ENCODE measurements at places on chromosomes 2 and 18.

DNA sequence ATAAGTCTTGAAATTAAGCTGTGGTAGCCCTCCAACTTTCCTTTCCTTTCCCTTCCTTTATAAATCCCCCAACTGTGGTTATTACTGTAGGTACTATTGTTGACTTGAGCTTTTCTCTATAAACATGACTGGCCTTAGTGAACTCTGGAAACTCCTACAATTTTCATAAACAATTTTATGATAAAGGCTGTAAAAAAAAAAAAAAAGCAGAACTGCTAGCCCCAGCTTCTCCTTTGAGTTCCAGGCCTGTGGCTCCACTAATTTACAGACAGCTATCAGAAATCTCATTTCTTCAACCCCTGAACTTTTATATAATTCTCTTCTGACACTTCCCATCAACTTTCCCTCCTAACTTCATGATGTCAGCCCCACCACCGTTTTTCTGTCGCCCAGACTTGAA is 174.3 kb downstream of the IKZF2 start:
- DNase-seq = no peak

- no peak for DNase-seq
Measured at GRCh38 chr2:108637304-108637669, 82.0 kb upstream of the RANBP2 start.

DNA sequence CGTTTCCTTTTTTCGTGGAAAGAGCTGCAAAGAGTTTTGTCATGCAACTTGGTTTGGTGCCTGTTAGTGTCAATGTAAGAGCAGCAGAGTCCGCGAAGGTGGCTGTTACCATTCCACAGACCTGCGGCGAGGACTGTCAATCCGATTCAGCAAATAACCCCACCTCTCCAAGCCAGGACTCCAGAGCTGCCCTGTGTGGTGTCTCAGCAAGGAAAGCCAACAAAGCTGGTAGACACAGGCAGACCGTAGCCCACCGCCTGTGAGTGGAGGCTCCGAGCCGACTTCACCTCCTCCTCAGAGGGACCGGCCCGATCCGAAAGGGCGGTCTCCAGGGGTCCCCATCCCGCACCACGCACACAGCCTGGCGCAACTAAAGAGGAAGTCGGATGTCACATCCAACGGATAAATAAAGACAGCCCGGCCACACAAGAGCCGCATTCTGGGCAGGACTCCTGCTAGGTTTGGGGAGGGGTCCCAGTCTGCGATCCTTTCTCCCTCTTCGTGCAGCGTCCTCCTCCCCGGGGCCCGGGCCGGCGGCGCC is 819 bp downstream of the ANKRD44 start:
- DNase-seq = no peak

DNA sequence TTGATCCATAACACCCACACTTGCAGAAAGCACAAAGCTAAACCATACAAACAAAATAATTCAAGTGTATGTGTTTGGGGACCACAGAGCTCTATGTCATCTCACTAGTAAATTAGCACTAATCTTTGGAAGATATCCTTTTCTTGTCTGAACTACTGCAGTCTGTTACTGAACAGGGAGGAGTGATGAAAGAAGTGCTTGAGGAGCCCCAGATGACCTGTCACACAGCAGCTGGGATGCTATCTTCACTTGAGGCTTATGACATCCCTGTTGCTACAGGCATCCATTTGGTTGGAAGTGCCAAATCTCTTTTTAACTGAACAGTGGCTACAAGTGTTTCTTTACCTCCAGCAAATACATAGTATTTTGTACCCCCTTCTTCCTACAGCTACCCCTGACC is 386.3 kb upstream of the CHAC2 start:
- DNase-seq = no peak

- no peak for DNase-seq
Measured at GRCh38 chr2:69517410-69517809, 80.2 kb upstream of the NFU1 start.

- DNase-seq = no peak
Measured at GRCh38 chr2:178915423-178916173, 108.4 kb upstream of the TTN start.

DNA sequence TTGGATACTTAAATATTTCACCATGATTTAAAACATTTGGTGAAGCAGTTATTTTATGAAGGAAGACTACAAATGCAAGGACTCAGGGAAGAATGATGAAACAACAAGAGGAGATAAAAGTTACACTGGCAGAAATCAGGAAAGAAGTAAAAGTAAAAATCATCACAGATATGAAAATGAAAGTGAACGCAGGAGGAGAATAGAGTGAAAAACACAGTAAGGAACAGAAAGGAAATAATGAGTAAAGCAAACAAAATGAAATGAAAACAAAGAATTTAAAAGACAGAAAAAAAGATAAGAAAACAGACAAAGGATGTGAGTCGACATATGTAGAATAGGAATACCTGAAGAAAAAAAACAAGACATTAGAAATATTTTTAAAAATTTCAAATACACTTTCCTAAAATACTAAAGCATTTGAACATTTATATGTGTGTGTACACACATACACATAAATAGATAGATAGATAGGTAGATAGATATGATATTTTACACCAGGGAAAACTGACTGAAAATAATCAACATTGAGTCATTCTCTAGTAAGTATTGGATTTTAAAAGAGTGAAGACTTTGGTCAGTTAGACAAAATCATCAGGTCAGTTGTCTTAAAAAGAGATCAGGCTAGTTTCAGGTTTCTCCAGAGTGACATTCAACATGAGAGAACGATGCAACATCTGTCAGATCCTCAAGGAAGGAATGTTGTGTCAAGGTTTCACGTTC is 12.1 kb upstream of the KDSR start:
- DNase-seq = no peak

DNA sequence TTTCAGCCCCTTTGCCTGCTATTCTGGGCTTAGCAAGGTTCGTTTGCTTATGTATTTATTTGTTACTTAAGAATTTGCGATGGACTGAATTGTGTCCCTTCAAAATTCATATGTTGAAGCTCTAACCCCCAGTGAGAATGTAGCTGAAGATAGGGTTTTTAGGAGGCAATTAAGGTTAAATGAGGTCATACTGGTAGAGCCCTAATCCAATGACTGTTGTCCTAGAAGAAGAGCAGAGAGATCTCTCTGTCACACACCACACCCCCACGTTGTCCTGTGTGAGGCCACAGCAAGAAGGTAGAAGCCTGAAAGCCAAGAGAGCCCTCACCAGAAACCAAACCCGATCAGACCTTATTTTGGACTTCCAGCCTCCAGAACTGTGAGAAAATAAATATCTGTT is 66.7 kb downstream of the KIAA1328 start:
- no peak for DNase-seq

- no peak for DNase-seq
Measured at GRCh38 chr2:208280933-208281332, 14.9 kb downstream of the PIKFYVE start.

GRCh38 chr2:9298583-9298982 is 92.0 kb downstream of the ASAP2 start:
- DNase-seq = no peak

DNA sequence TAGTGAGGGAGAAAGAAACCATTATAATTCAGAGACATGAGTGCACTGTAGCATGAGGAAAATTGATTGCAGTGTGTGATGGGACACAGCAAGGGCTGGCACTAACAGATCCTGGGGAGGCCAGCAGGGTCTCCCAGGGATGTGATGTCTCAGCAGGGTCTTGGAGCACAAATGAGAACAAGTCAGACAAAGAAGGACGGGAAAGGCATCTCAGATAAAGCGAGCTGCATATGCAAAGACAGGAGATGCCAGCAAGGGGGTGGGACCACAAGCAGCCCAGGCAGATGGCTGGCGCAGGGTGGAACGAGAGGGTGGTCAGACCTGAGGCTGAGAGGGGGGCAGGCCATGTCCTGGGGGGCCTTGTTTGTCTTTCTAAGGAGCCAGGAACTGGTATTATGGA is 102.6 kb upstream of the DLX2 start:
- no peak for DNase-seq

- DNase-seq = no peak
Measured at GRCh38 chr2:177171418-177171865, 41.2 kb upstream of the HNRNPA3 start.

- no peak for DNase-seq
Measured at GRCh38 chr2:233217892-233218377, 33.5 kb upstream of the ATG16L1 start.

DNA sequence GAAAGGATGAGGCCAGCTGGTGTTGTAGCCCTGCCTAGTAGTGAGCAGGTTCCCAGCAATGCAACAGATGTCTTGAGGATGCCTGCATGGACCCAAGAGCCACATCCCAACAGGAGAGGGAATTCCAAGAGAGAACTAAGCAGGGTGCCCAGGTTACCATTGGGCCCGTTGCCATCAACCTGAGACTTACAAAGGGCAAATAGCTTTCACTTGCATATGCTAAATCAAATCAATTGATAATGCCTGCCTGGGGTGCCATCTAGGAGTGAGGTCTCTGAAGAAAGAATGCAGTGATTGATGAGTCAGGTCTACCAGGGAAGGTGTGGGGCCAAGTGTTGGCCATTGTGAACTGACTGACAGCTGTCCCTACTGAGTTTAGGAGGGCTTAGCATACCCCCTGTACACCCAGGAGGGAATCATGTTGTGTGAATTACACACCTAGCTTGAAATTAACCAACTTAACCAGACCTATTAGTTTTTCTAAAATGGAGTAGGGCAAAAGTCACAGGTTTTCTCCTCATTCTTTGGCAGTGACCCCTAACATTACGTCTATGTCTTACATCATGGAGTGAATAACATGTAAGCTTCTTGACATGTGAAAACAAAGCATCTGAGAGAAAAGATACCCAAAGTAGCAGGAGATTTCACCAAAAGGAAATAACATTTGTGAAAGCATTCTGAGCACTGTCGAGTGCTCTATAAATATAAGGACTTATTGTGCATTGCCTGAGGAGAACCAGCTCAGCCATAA is 32.3 kb downstream of the FHOD3 start:
- no peak for DNase-seq

GRCh38 chr2:16400127-16400623 is 265.5 kb downstream of the CYRIA start:
- no peak for DNase-seq

GRCh38 chr2:151833984-151834383 is 5.8 kb upstream of the ARL5A start:
- DNase-seq = no peak

- no peak for DNase-seq
Measured at GRCh38 chr2:136135921-136136906, 18.3 kb upstream of the CXCR4 start.

- no peak for DNase-seq
Measured at GRCh38 chr2:176552501-176553135, 283.4 kb downstream of the MTX2 start.
